Neural crest cell (in vitro differentiated cells): ENCODE measurements at places on chromosomes 13 and 19. TPM values are rescaled to one million over a fixed set of nuclear protein-coding genes. Genes with fewer than 3 reads are reported as not detected.

Gene FPR1
- total RNA-seq, result not detected in 2 replicates

Gene KCNJ14
- 1.5 and 2.0 TPM in 2 replicates for total RNA-seq

Gene TMEM145
- total RNA-seq, result 18.4 and 19.4 TPM in 2 replicates

Gene SPACA4
- total RNA-seq, result not detected in 2 replicates

GRCh38 chr19:42122691-42123607 lies 9.3 kb downstream of the POU2F2 start:
- no peaks in the 10 kb centered on the region for H3K36me3 ChIP-seq
- peaks cover 18% of the 10 kb centered on the region for H3K27me3 ChIP-seq
- H3K27ac ChIP-seq, result no peak overlapping the region
- no peak overlapping the region for H3K4me3 ChIP-seq

- H3K4me1 ChIP-seq, result no peaks in the 10 kb centered on the region
- H3K36me3 ChIP-seq, result no peaks in the 10 kb centered on the region
- no peak overlapping the region for H3K27ac ChIP-seq
- no peaks in the 10 kb centered on the region for H3K27me3 ChIP-seq
- DNase-seq, result no peak
Observed at GRCh38 chr19:50272263-50272897, 56.8 kb downstream of the KCNC3 start.

DNA sequence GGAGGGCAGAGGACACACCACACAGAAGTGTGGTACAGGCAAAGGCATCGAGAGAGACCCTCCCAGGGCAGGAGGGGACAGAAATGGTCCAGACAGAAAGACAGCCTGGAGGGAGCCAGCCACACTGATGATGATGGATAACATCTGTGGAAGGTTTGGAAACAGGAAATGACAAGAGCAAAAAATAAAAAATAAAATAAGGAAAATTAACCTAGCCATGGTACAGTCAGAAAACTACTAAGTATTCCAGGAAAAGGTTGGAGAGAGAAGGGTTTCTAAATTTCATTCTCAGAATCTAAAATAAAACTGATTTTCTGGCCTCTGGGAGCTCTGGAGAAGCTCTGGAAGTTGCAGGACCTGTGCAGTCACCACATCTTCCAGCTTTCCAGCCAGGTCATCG lies 115.2 kb upstream of the VSTM2B start:
- H3K27me3 ChIP-seq, result peaks cover 2% of the 10 kb centered on the region
- H3K4me1 ChIP-seq, result no peaks in the 10 kb centered on the region
- no peak for DNase-seq
- no peak overlapping the region for H3K4me3 ChIP-seq
- peak overlapping the region; percentile 68 for H3K27ac ChIP-seq
- no peaks in the 10 kb centered on the region for H3K36me3 ChIP-seq

- peaks cover 16% of the 10 kb centered on the region for H3K36me3 ChIP-seq
- H3K27ac ChIP-seq, result peak overlapping the region; percentile 8
- H3K4me3 ChIP-seq, result no peak overlapping the region
Observed at GRCh38 chr13:98157188-98157587, 14.3 kb downstream of the FARP1 start.

DNA sequence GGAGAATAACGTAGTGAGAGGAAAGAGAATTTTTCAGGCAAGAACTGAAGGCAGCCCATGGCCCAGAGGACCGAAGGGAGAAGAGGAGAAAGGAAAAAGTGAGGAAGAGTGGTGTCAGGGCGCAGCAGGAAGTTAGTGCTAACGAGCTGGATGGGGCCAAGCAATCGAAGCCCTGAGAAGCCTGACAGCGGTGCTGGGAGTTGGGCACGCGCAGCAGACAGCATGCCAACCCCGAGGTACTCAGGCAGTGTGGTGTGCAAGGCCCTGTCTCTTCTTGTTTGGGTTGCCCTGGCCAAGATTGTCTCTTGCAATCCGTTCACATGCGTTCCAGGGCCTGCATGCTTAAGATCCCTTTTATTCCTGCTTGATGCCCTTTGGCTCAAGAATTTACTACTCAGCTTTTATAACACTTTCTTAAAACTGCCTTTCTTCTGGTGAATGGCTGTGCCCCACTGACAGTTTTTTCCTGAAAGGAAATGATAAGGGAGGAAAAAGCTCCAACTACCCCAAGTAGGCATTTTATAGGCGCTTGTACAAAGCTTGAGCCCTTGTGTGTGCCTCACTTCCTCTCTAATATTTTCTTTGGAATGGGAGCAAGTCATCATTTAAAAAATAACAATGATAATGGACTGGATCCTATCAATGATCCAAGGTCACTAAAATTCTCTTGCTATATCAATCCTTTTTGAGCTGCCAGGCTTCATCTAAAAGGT lies 115.4 kb downstream of the FLT1 start:
- no peaks in the 10 kb centered on the region for H3K4me1 ChIP-seq
- H3K4me3 ChIP-seq, result no peak overlapping the region
- no peaks in the 10 kb centered on the region for H3K36me3 ChIP-seq
- no peak overlapping the region for H3K27ac ChIP-seq
- no peak for DNase-seq
- H3K27me3 ChIP-seq, result no peaks in the 10 kb centered on the region

- H3K36me3 ChIP-seq, result no peaks in the 10 kb centered on the region
- H3K27ac ChIP-seq, result no peak overlapping the region
- peak; percentile 66 for DNase-seq
- no peak overlapping the region for H3K4me3 ChIP-seq
- H3K4me1 ChIP-seq, result peaks cover 5% of the 10 kb centered on the region
Observed at GRCh38 chr19:53772943-53773342, 51.2 kb downstream of the NLRP12 start.

GRCh38 chr19:39282021-39282420 lies 13.8 kb downstream of the IFNL2 start:
- H3K4me1 ChIP-seq, result no peaks in the 10 kb centered on the region
- H3K27me3 ChIP-seq, result peaks cover 69% of the 10 kb centered on the region
- no peaks in the 10 kb centered on the region for H3K36me3 ChIP-seq
- H3K4me3 ChIP-seq, result no peak overlapping the region

DNA sequence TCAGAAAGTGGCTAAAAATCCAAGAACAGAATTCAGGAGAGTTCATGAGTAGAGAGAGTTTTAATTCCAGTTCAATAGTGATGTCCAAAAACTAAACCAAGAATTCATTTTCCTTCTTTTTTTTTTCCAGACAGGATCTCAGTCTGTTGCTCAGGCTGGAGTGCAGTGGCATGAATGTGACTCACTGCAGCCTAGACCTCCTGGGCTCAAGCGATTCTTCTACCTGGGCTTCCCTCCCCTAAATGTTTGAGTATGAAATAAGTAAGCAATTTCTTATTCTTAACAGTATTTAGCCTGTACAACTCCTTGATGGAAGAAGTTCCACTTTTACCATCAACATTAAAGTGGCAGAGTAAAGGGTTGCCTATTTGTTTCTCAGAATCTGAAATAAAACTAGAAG lies 3.8 kb downstream of the COMMD6 start:
- H3K27ac ChIP-seq, result no peak overlapping the region
- H3K4me3 ChIP-seq, result no peak overlapping the region
- no peaks in the 10 kb centered on the region for H3K27me3 ChIP-seq
- peaks cover 31% of the 10 kb centered on the region for H3K4me1 ChIP-seq
- DNase-seq, result no peak

GRCh38 chr13:23087880-23088279 lies 92.9 kb upstream of the SGCG start:
- H3K27me3 ChIP-seq, result no peaks in the 10 kb centered on the region
- H3K4me3 ChIP-seq, result no peak overlapping the region
- H3K36me3 ChIP-seq, result no peaks in the 10 kb centered on the region
- no peaks in the 10 kb centered on the region for H3K4me1 ChIP-seq

- no peak for DNase-seq
- no peak overlapping the region for H3K4me3 ChIP-seq
- no peak overlapping the region for H3K27ac ChIP-seq
- no peaks in the 10 kb centered on the region for H3K27me3 ChIP-seq
- no peaks in the 10 kb centered on the region for H3K36me3 ChIP-seq
Observed at GRCh38 chr19:10712045-10712444, 5.8 kb upstream of the DNM2 start.
